Camera-type eye (tissue), 1 donor: ENCODE measurements at places on chromosomes 2 and 18. TPM values are rescaled to one million over a fixed set of nuclear protein-coding genes. Genes with fewer than 3 reads are reported as not detected.

The CDH20 gene
- total RNA-seq, result 36.9 TPM

The CNGA3 gene
- total RNA-seq, result 9.7 TPM

The ABCG8 gene
- total RNA-seq, result 0.27 TPM

The RAB6C gene
- total RNA-seq, result 0.44 TPM

The OTOS gene
- not detected for total RNA-seq

The BMP10 gene
- total RNA-seq, result not detected

The SNTG2 gene
- total RNA-seq, result 1.7 TPM

The SPEG gene
- total RNA-seq, result 17.4 TPM

The CRYGC gene
- 1,741 TPM for total RNA-seq

The FN1 gene
- 592 TPM for total RNA-seq

The LIMS4 gene
- not detected for total RNA-seq

The ALLC gene
- 0.77 TPM for total RNA-seq

The SLC9A4 gene
- 0.55 TPM for total RNA-seq

The VWA3B gene
- not detected for total RNA-seq

The PIEZO2 gene
- total RNA-seq, result 78.8 TPM

The RUFY4 gene
- total RNA-seq, result not detected

The CHN1 gene
- total RNA-seq, result 71.1 TPM

The HMSD gene
- 2.8 TPM for total RNA-seq

The C1GALT1C1L gene
- total RNA-seq, result 1.3 TPM

The NT5C1B gene
- total RNA-seq, result not detected

The EHD3 gene
- 13.4 TPM for total RNA-seq

The POTEC gene
- not detected for total RNA-seq

The CXCR1 gene
- total RNA-seq, result 0.33 TPM

The KCNJ13 gene
- total RNA-seq, result 8.2 TPM

The CAPN13 gene
- total RNA-seq, result 2.5 TPM

The TUBA3D gene
- not detected for total RNA-seq

The CD207 gene
- 5.3 TPM for total RNA-seq

The CRYGD gene
- total RNA-seq, result 823 TPM

The PSTPIP2 gene
- total RNA-seq, result 18.3 TPM

The GPBAR1 gene
- not detected for total RNA-seq
